ENCODE measurements at places on chromosomes 1 and 21.

DNA sequence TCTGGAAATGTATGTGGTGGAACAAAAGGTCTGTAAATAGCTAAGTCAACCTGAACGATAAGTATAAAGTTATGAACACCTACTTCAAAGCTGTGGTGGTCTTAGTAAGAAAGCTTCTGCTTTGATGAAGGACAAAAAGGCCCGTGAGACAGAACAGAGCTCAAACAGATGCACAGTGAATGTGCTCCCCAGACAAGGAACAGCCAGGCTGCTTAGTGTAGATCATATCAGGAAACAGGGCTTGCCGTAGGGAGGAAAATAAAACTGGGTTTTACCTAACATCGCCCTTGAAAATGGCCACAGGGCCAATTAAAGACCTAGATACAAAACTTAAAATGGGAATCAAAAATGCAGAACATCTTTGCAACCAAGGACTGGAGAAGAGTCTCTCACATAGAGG, 40.2 kb downstream of the PRSS38 start:
- DNase-seq: no peak

DNA sequence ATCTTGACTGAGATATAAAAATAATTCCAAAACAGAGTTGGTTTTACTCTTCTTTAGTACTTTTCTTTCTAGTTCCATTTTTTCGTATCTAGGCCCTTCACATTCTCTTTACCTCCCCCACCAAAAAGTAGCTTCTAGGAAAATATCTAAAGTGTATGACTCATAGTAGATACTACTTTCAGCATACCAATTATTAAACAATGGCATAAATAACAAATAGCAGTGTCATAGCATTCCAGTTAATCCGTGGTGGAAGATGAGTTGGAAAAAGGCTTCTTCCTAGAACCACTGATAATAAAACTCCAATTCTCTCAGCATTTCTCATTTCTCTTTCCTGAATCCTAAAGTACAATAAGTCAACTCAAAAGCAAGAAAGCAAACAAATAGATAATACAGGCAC, 859.0 kb upstream of the B3GALT2 start:
- DNase-seq: no peak

- no peak for DNase-seq
Measured at GRCh38 chr1:9711466-9712020, 60.0 kb downstream of the PIK3CD start.

DNA sequence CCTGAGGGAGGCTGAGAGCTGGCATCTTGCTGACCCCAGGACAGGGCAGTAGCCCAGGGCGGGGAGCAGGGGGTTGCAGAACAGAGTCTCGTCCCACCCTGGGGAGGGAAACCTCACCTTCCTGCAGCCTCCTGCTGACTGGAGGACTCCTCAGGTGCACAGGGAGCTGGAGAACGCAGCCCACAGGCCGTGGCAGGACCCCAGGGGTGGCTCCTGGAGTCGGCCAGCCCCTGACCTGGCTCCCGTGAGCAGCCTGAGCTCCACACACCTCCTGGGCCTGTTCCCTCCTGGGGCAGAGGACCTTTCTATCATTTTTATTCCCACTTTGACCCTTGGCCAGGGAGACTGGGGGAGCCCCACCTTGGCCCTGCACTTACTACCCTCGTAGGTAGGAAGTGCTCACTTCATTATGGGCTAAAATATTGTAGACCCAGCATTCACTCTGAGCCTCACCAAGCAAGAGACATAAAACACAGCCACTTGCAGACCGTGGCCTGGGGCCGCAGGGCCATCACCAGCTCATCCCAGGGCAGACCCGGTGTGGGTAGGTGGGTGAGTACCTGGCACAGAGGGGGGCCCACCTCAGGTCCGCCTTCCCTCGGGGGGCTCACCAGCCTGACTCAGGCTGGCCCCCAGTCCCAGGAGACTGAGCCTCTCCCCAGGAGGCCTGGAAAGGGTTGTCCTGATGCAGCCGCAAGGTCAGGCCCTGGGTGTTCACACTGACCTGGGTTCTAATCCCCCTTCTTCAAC, 287.3 kb upstream of the VAMP3 start:
- DNase-seq: no peak

DNA sequence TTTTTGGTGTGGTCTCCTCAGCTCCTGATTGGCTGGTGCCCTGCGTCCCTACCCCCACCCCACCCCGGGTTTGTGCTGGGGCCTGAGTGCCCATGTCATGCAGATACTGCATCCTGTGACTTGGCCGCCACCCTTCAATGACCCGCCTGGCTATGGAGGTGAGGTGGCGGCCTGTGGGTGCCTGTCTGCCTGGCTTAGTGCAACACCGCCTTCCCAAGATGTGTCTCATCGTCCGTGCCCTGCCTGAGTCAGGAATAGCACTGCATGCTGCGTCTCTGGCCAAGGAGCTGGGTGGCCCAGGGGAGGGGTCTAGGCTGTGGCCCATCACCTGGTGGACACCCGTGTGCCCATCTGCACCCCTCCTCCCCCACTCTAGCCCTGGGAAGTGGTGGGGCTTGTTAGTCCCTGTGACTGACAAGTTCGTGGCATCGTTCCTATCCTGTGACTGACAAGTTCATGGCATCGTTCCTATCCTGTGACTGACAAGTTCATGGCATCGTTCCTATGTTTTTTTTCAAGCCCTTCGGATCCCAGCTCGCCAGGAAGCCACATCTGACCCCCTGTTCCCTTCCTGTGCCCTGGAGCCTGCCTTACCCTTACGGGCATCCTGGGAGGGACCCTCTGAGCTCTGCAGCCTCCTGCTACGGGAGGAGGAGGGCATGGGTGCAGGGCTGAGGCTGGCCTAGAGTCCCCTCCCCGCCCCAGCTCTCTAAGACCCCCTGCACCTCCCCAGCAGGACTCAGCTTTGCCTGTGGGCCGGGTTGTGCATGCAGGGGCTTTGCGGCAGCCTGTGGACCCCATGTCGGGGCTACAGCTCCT, 7.5 kb downstream of the SLX9 start:
- no peak for DNase-seq

All from SK-N-MC (cell line).